ENCODE measurements at places on chromosomes 11 and 22.

- no peaks in the 10 kb centered on the region for H3K4me1 ChIP-seq
- no peak for DNase-seq
- H3K27ac ChIP-seq: no peak overlapping the region
- H3K27me3 ChIP-seq: no peaks in the 10 kb centered on the region
- H3K36me3 ChIP-seq: no peaks in the 10 kb centered on the region
These were observed 72.8 kb upstream of the SPON1 start for GRCh38 chr11:13889552-13890249.

GRCh38 chr11:76796511-76797198 is 13.5 kb downstream of the TSKU start:
- no peak overlapping the region for H3K27ac ChIP-seq
- peaks cover 31% of the 10 kb centered on the region for H3K36me3 ChIP-seq
- DNase-seq: no peak
- peaks cover 7% of the 10 kb centered on the region for H3K4me1 ChIP-seq
- no peaks in the 10 kb centered on the region for H3K27me3 ChIP-seq

GRCh38 chr11:83002053-83002452 is 69.6 kb downstream of the RAB30 start:
- peaks cover 14% of the 10 kb centered on the region for H3K4me1 ChIP-seq
- H3K27me3 ChIP-seq: no peaks in the 10 kb centered on the region
- DNase-seq: no peak
- H3K4me3 ChIP-seq: no peak overlapping the region
- H3K27ac ChIP-seq: no peak overlapping the region
- H3K36me3 ChIP-seq: no peaks in the 10 kb centered on the region

DNA sequence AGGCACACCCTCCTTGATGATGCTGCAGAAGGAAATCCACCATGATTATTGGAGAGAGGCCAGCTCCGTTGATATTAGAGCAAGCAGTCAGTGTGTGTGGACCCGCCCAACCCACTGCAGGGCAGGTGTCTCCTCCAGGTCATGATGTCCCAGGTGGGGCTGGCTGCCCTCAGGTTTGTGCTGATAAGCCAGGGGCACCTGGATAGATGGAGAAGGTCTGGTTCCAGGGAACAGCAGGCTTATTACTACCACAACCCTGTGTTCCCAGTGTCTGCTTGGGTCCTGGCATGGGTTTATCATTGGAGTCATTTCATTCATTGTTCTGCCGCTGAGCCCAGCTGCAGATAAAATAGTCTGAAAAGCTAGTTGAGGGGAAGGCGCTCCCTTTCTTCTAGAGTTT is 181.1 kb upstream of the NECTIN1 start:
- H3K36me3 ChIP-seq: no peaks in the 10 kb centered on the region
- no peak overlapping the region for H3K27ac ChIP-seq
- no peak for DNase-seq
- no peaks in the 10 kb centered on the region for H3K27me3 ChIP-seq

- H3K4me1 ChIP-seq: no peaks in the 10 kb centered on the region
- no peaks in the 10 kb centered on the region for H3K27me3 ChIP-seq
- no peaks in the 10 kb centered on the region for H3K36me3 ChIP-seq
- DNase-seq: no peak
These were observed 17.4 kb upstream of the ANO1 start for GRCh38 chr11:70060611-70061293.
